ENCODE measurements at places on chromosomes 16 and 17.
A peak's percentile ranks its signal among the peaks of the same experiment; 100 is the strongest.

DNA sequence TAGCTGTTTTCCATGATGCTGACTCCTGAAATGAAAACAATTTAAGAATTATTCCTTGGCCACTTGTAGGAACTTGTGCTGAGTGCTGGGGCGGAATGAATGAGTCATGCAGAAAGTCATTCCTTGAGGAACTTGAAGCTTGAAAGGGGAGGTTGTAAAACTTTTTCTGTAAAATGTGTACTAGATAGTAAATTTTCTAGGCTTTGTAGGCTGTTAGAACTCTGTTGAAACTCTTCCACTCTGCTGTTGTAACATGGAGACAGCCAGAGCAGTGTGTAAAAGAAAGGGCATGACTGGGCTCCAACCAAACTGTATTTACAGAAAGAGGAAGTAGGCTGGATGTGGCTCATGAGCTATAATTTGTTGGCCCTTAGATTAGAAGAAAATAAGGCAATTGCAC, 46.1 kb downstream of the ABCA8 start:
- no peak for DNase-seq

GRCh38 chr17:34220045-34220751, 34.9 kb upstream of the CCL2 start:
- DNase-seq, result no peak

GRCh38 chr17:16254773-16255400, 37.9 kb downstream of the PIGL start:
- no peak for DNase-seq

- DNase-seq, result peak; percentile 83
These were observed 46.8 kb downstream of the HIC1 start for GRCh38 chr17:2101448-2102257.

- no peak for DNase-seq
These were observed 3.0 kb downstream of the NTAN1 start for GRCh38 chr16:15052747-15053476.

GRCh38 chr17:32628271-32629044, 141.7 kb downstream of the CDK5R1 start:
- DNase-seq, result no peak

DNA sequence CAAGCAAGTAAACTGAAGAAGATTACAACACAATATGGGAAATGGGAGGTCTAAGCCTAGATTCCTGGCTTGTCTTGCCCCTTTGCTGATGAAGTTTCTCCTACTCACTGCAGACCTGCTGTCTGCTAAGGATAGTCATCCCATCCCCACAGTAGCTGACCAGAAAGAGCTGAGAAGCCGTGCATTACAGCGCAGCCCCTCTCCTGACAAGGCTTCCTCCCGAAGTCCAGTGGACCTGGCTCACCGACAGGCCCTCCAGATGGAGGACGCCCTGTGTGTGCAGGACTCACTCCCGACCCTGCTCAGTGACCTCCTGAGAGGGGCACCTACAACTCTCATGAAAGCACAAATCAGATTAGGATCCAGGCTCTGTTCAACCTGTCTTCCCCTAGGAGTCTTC, 35.4 kb downstream of the KIAA0753 start:
- DNase-seq, result no peak

DNA sequence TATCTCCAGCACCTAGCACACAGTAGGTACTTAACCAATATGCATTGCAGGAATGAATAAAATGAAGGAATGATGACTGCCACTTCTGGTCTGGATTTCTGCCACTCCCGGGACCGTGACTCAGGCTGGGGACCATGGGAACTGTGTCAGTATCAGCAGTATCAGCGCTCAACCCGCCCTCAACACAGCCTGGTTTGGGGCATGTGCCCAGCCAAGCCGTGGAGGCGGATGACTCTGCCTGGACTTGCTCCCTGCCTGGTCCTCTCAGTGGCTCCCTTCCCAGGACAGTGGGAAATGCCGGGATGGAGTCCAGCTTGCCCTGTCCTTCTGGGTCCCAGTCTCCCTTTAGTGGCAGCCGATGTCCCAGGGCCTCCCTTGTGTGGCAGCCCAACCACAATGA, 55.1 kb downstream of the SRCIN1 start:
- DNase-seq, result no peak

- DNase-seq, result peak; percentile 91
These were observed 9.6 kb downstream of the IL32 start for GRCh38 chr16:3074860-3075522.

- no peak for DNase-seq
These were observed 736.5 kb downstream of the KCNJ2 start for GRCh38 chr17:70905796-70906195.

DNA sequence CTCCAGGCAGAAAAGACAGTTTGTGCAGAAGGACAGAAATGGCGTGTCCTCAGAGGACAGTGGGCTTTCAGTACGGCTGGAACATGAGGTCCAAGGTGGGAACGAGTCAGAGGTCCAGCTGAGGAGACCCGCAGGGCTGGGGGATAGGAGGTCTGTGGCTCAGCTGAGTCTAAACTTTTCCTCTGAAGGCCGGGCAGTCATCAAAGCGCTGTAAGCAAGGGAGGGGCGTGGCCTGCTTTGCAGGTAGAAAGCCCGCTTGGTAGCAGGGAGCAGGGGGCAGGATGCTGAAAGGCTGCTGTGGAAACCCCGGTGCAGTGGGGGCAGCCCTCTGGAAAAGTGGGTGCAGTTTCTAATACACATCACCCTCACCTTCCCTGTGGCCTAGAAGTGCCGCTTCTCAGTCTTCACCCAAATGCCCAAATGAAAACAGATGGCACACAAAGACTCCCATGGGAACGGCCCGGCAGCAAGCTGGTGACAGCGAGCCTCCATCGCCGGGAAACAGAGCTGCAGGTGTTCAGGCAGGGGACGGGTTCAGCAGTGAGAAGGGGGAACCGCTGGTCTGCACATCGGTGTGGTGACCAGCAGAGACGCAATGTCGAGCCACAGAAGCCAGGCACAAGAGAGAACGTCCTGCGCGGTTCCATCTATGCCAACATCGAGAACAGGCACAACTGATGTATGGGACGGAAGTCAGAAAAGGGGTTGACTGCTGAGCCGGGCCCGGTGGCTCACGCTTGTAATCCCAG, 12.2 kb upstream of the OSGIN1 start:
- DNase-seq, result no peak

DNA sequence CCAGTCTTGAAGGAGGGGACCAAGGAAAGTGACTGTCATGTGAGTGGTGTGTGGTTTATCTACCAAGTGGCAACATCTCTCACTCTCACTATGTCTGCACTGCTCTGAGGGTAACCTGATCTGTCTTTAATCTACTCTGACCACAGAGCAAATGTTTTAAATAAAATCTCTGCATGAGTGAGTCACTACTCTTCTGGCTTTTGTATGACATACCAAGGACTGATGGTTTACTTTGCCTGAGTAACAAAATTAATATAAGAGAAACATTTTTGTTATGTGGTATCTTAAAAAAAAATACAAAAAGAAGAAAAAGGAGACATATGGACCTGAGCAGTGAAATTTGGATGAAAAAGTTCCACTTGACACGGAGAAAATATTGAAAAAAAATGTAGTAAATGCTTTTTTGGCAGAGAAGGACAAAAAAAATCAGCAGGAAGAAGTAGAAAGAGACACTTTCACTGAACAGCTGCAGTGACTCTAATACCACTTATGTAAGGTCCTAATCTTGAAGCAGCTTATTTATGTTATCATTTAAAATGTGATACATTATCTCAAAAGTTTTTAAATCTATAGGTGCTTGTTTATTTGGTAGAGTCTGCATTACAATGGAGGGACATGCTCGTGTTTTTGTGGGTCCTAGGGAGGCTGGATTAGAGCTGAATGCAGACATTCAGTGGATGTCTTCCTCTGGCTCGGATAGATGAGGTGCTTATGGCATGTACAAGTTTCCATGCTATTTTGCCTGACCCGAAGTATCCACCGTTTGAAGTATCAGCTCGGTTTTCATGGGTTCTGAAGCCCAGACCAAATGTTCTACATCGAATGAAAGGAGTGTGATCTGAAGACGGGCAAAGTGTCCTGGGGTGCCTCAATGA, 240.7 kb downstream of the MAP2K6 start:
- DNase-seq, result no peak

DNA sequence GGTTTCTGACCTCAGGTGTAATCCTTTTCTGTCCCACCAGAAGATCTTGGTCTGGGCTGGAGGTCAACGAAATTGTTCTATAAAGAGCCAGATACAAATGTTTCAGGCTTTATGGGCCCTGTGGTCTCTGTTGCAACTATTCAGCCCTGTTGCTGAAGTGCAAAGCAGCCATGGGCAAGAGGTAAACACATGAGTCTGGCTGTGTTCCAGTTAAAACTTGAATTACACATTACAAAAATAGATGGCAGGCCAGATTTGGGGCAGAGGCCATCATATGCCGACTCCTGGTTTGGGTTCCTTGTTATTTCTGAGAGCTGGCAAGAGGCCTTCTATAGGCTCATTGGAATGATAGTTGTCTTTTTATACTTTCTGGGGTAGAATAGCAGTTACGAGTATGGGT, 114.4 kb downstream of the SDR42E1 start:
- DNase-seq, result no peak

GRCh38 chr17:34651402-34651811, 72.0 kb downstream of the TMEM132E start:
- no peak for DNase-seq

GRCh38 chr16:69555437-69555836, 10.3 kb upstream of the NFAT5 start:
- no peak for DNase-seq

DNA sequence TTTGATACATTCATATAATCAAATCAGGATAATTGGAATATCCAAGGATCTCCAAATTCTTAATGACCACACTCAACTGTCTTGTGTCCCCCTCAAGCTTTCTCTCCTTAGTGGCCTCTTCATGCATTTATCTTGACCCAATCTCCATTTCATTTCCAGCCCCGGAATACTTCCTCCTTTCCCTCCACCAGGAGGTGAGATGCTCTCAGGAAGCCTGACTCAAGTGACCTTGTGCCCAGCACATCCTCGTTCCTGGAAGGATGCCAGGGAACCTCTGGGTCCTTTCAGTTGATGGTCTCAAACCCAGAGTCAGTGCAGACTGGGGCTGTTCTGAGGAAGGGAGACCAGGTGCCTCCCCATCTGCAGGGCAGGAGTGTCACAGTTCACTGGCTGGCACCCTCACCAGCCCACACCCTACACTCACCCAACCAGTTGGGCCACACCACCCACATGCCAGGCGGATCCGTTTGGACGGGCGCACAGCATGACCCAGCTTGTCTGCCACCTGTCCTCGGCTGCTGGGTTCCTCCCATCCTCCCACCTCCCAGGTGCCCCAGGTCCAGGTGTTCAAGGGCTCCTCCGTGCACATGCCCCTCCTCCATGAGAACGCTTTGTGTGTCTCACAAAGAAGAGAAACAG, 14.0 kb upstream of the EMP2 start:
- DNase-seq, result no peak

DNA sequence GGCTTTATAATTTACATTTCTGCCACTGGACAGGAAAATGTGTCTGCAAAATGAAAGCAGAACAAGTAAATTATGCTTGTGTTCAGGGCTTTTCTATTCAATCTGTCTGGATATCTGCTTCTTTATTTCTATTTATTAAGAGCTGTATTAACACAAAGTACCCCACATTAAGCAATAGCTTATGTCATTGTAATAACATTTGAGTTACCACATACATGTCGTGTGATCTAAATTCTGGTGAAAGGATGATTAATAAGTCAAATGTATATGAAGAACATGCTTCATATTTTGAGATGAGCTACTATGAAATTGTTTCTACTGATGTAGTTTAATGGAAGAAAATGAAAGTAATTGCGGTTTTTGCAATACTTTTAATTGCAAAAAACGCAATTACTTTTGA, 238.2 kb downstream of the KCNJ2 start:
- DNase-seq, result no peak

GRCh38 chr17:82124101-82124500, 26.1 kb upstream of the FASN start:
- no peak for DNase-seq

- no peak for DNase-seq
These were observed 73.4 kb downstream of the HELZ start for GRCh38 chr17:67171560-67171959.

- DNase-seq, result peak; percentile 60
These were observed 22.5 kb downstream of the DNAI2 start for GRCh38 chr17:74296548-74296936.

DNA sequence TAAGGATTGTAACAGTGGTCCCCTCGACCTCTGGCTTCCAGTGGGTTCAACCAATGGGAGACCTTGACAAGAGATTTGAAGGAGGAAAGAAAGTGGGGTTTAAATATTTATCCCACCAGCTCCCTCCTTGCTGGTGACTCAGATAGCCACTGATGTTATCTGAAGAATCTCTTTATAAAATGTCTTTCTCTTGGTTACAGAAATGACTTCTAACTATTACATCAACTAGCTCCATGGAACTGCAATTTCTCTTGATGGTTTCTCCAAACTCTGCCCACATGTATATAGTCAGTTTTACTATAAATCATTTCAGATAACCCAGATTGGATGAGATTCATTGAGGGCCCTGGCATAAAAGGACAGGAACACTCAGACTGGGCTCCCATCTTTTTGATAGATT, 920.2 kb upstream of the SOX9 start:
- DNase-seq, result no peak

DNA sequence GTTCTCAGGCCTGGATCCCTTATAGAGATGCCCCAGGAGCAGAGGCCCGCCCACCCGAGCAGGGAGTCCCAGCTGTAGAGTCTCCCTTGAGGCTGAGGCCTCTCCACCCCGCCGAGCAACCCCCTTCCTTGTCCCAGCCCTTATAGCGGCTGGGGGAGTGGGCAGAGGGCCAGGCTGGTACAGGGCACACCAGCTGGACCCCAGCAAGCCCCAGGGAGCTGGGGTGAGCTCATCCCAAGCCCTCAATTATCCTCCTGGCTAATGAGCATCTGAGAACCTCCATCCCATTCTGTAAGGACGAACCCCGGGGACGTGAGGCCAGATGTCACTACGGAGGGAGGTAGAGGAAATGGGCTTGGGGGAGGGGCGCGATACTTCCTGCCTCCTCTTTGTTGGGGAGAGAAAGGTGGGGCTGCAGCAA, 3.2 kb upstream of the SNN start:
- DNase-seq, result peak; percentile 80

GRCh38 chr17:42221886-42222745, 27.8 kb upstream of the GHDC start:
- peak; percentile 79 for DNase-seq

GRCh38 chr16:56589141-56590039, at the start of gene MT3:
MT3 (plus strand) TSS chr16:56589528; CDS start chr16:56589591, 63 bp downstream.
- peak; percentile 18 for DNase-seq

- no peak for DNase-seq
These were observed 107.1 kb downstream of the STX8 start for GRCh38 chr17:9468532-9468931.

GRCh38 chr17:43461185-43461584, 22.6 kb upstream of the DHX8 start:
- DNase-seq, result no peak

DNA sequence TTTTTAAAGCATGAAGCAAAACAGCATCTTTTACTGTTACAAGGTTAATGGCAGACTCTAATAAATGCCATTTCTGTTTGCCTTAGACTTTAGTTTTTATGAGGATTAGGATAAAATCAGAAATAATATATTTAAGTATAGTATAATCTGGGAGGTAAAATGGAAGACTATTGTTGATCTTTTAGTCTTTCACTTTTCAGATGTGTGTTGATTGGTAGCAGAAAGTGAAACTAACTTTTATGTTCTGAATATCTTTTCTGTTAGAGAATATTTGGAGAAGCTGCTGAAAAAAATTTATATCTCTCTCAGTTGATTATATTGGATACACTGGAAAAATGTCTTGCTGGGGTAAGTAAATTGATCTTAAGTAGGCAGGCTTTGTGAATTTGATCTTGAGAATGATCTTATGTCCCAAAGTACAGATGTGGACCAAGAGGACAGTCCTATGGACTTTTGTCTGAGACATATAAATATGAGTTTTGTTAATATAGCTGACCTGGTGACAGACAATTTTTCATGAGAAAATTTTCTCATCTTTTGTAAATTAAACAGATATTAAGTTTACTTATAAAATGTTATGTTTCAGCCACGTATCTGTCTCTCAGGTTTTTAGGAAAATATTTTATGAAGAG, 64.1 kb downstream of the NF1 start:
- no peak for DNase-seq

All from CD4-positive, alpha-beta T cell treated with Interleukin-6 for 4 hours (primary cell).